ENCODE measurements at places on chromosomes 1 and 21.

- DNase-seq, result no peak
Measured at GRCh38 chr21:44761011-44761729, 40.5 kb downstream of the UBE2G2 start.

DNA sequence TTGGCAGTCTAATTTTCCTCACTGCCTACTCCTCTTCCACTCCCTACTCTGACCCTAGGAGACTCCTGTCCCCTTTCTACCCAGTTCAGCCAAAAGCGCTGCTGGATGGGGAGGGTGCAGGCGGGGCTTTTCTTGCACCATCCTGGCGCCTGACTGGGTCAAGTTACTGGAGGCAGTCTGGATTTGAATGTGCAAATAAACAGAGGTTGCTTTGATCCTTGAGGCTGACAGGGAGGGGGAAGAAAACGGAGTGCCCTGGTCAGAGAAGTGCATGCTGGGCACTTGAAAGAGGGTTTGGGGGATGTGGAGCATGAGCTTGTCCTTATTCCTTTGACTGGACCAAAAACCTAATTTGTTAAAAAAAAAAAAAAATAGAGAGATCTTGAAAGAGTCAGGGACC, 76.8 kb upstream of the SOX13 start:
- DNase-seq, result no peak

DNA sequence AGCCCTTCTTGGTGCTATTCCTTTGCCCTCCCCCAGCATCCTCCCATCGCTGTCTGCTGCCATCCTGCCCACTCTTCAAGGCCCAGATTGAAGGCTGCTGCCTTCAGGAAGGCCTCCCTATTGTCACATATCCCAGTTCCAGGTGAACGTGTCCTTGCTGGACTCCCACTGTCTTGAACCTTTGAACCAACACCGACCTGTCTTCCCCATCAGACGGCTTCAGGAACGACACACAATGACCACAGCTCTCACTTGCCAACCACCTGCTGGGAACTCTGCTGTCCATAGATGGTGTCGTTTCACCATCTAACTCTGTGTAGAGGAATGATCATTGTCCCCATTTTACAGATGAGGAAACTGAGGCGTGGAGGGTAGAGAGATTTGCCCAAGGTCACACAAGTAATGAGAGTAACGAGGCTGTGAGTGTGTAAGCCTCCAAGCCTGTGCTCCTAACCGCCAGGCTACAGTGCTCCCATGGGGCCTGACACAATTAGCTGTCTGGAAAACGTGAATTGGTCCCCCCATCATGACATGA, 9.9 kb upstream of the PLEKHG5 start:
- DNase-seq, result no peak

GRCh38 chr1:74579425-74579824, 67.0 kb upstream of the LRRC53 start:
- no peak for DNase-seq

DNA sequence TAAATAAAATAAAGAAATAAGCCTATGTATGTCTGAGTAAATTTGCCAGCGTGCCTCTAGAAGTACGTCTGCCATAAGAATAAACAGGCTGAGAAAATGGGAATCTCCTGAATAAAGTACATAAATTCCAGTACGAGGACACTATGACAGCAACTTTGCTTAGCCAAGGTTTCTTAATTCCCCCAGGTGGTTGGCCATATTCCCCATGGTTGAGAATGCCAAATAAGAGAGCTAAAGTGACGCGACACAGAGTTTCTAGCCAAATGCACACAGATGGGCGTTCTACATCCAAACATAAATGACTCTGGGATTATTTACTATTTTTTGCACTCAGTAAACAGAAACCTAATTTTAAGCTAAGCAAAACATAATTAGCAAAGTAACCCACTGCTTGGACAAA, 19.5 kb downstream of the KCNH1 start:
- DNase-seq, result no peak

DNA sequence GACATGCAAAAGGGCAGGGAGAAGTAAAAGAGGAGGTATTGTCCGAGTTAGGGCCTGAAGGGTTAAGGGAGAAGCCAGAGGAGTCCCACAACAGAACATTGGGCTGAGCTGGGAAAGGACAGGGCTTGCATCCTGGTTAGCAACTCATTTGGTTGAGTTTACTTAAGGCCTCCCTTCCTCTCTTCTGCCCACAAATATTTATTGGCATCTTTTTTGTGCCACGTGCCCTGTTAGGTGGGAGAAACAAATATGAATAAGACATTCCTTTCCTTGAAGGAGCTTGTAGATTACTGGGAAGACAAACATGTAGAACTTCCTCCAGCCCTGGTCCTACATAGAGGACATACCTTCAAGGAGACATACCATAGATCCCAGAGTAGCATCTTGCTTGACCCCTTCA, 53.0 kb upstream of the PRELP start:
- DNase-seq, result no peak
